Central memory CD4-positive, alpha-beta T cell (primary cell): ENCODE measurements at places on chromosomes 2 and 18.
A peak's percentile ranks its signal among the peaks of the same experiment; 100 is the strongest.

DNA sequence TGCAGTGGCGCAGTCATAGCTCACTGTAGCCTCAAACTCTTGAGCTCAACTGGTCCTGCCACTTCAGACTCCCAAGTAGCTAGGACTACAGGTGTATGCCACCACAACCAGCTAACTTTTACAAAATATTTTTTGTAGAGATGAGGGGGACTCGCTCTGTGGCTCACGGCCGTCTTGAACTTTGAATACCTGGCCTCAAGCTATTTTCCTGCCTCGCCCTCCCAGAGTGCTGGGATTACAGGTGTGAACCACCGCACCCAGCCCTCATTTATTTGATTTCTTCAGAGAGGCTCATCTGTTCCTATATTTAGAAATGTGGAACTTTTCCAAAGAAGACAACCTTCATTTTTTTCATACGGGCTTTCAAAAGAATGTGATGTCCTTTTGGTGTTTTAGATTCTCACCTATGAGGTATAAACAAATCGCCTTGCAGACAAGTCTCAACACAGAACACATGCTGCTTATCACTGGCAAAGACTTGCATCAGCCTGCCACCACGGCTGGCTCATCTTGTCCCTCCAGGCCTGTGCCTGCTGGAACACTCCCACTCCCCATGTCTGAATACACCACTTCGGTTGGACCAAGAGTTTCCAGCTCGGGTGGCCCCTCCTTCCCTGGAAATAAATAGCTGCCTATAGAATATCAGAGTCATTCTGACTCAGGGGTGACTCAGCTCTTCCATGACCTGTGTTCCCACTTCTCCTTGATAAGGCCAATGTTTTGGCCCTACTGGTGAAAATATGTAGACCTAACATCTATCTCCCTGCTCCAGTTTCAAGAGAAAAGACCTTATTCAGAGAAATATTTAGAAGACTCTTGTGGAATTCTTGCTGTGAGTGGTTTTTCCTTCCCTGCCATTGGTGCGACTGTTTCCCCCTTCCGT lies 202.6 kb downstream of the TGIF1 start:
- DNase-seq, result no peak

DNA sequence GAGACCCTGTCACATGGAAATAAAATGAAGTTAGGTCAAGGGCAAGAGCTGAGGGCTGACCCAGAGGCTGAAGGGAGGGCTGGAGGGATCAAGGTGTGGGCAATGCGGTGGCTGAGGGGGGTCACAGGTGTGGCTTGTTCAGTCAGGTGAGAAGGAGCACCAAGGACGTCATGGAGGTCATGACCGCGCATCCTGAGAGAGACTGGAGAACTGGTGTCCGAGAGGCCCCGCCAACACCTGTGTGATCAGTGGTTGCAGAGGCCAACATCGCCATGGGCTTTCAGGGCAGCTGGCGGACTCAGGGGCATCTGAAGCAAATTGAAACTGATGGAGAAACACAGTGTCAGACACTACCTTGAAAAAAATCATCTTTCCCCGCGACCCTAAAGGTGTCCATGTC lies 13.0 kb downstream of the TOGARAM2 start:
- no peak for DNase-seq

DNA sequence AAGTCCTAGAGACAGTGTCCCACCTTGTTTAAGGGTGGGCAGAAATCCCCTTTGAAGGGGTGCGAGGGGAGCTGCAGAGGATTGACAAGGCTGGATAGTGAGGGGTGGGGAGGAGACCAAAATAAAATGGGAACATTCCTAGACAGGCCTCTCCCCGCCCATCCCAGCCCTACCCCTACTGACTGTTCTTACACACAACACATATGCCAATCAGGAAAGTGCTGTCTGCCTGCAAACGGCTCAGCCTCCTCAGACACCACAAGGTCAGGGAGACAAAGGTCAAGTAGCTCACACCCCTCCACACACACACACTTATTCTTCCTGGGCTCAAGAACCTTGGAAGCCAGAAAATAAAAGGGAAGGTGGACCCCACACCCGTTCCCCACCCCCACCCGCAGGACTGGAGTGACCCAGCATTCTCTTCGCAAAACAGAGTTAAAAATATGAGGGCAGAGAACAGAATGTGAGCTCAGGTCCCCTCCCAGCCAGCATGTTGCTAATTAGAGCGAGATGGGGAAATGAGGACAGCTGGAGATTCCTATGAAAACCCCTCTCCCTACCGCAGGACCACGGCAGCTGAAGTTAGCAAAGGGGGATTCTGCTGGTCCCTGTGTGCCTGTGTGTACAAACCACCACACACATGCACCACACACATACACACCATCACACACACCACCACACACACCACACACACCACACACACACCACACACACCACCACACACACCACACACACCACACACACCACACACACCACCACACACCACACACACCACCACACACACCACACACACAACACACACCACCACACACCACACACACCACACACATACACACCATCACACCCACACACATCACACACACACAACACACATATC lies 197.8 kb downstream of the TNS1 start:
- DNase-seq, result no peak

GRCh38 chr2:172082105-172082943 lies 3.0 kb upstream of the DLX1 start:
- DNase-seq, result no peak

DNA sequence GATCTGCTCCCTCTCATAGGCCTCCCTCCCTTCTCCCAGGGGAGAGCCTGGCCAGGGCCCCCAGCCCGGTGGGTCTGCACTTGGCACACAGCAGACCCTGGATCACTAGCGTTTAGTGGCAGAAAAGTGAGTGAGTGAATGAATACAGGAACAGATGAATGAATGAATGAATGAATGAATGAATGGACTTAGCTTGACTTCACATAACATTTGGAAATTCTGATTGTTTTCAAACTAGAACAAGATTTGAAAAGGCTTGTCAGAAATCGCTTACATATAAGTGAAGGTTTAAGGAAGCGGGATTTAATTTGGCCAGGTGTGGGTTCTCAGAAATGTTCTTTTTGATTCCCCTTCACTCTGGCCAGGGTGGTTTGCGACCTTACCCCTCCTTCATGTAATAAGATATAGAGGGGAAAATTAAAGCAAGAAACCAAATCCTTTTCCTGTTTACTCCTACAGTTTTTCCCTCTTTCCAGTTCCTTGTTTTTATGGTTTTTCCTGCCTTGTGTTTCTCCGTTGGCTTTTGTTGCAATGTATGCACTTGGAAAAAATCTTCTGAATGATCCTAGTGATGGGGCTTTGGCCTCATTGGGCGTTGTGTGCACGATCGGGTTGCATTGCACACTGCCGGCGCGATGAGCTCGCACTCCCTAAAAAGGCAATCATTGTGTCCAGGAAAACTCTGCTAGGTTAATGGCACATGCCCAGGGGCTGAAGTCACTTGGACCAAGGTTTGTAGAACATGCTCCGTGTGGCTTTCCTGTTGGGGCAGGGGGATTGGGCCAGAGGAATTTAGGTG lies 16.4 kb downstream of the LRRFIP1 start:
- no peak for DNase-seq

- no peak for DNase-seq
Measured at GRCh38 chr2:105416156-105416555, 17.3 kb upstream of the FHL2 start.

DNA sequence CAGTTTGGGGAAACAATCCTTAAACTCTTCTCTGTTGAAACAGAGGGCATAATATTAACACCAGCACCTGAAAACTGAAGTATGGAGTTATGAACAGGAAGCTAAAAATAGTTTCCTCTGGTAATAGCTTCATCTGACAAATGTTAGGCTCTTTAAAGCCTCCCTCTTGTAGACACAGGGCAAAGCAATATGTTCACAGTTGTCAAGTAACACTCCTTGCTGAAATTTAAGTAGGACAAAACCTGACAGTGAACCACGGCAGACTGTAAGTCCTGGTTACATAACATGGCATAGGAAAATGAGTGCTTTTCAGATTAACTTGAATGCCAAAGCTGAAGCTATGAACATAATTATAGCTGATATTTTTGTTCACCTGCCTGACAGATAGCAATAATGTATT lies 172.9 kb downstream of the CMPK2 start:
- DNase-seq, result no peak

GRCh38 chr2:6309415-6310255 lies 556.1 kb downstream of the CMPK2 start:
- no peak for DNase-seq

GRCh38 chr2:145221032-145221431 lies 701.1 kb upstream of the ZEB2 start:
- no peak for DNase-seq

GRCh38 chr2:237020090-237020489 lies 65.6 kb upstream of the COPS8 start:
- DNase-seq, result no peak

DNA sequence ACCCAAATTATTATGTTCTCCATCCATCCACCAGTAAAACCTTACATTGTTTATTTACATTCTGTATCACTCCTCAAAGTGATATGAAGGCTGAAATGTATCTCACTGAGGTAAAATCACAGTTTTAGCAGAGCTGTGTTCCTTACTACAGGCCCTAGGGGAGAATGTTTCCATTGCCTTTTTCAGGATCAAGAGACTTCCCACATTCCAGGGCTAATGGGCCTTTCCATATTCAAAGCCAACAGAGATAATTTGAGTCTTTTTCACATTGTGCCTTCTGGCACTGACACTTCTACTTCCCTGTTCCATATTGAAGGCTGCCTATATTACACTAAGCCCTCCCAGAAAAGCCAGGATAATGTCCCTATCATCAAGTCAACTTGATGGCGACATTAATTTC lies 20.0 kb downstream of the NETO1 start:
- DNase-seq, result no peak

DNA sequence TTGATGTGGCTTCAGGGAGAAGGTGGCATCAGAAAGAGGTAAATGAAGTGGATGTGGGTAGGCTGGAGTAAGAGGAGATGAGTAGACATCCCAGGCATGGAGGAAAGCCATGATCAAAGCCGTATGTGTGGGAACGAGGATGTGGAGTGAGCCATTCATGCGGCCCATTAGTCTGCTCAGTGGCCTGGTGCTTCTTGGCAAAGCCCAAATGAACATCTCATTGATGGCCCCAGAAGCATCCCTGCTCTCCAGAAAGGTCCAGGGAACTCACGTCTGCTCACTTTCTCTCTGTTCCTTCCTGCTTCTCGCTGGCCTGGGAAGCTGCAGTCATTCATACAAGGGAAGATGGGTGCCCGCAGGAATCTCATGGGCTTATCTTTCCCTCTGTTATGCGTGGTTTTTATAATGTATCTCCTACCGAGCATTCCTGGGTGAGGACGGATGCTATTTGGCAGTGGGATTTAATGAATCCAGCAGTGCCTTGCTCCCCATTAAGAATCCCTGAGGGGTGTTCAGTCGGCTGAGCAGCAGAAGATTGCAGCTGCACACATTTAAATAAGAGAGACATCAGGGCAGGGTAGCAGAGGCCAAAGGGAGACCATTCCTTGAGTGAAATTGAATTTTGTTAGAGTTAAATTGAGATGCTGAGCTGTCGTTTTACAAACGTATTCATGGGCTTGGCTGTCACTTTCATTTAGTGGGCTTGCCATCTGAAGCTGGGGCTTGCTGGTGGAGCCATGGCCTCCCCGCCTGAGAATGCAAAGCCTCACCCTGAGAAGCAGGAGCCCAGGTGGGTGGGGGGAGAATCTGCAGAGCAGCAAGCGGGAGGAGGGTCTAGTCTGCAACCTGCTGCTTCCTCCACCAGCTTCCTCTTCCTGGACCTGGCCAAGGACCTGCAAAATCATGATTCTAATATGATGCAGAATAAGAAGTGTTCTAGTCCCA lies 64.5 kb downstream of the LYPD1 start:
- DNase-seq, result no peak

- DNase-seq, result peak; percentile 13
Measured at GRCh38 chr2:231545105-231545902, 15.1 kb upstream of the NMUR1 start.

DNA sequence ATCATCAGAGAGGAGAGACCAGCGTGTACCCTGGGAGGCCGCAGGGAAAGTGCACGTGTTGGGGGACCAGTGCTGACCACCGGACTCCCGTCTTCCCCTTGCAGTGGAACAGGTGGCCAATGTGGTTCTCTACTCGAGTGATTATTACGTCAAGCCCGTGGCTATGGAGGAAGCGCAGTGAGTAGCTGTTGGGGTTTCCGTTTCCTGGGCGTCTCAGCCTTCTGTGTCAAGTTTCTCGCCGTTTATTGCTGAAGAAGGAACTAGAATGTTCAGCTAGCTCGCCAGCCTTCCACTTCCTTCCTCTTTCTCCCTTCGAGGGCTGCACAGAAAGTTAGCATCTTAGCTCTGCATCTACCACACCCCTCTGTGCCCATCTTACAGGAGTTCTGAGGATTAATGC lies 22.8 kb upstream of the DGKD start:
- peak; percentile 88 for DNase-seq

DNA sequence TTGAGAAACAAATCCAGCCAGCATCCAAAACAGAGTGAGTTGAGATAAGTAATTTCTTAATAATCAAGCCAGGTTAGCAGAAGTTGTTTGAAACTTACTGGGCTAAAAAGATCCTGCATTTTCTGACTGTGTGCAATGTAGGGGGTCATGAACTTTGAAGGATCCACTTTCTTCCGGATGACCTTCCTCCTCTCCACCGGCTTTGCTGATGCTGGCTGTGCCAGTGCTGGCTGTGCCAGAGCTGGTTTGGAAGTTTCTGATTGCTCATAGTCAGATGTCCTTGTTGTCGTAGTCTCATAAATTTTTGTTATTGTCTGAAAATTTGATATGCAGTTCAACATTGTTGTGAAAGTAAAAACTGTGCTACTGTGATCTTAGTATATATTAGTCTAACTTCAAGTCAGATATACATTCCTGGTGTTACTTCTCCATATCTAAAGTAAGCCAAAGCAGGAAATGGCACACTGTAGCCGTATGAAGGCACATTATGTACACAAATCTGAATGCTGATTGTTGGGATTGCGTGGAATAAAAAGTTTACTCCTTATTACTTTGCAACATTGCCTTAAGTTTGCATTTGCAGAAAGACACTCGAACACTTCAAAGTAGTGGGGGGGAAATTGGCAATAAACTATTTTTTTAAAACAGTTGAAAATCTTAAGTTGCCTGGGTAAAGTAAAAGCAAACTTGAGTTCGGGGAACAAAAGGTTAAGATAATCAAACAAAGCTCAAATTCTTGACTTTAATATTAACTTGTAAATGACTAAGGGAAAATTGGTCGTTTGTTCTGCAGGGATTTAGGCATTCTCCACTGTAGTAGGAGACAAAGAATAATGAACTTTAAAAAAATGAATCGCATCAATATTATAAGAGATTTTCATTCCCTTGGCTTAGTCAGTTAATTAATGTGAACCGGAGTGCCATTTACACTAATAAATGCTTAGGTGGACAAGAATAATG lies 6.4 kb downstream of the NEB start:
- DNase-seq, result no peak

DNA sequence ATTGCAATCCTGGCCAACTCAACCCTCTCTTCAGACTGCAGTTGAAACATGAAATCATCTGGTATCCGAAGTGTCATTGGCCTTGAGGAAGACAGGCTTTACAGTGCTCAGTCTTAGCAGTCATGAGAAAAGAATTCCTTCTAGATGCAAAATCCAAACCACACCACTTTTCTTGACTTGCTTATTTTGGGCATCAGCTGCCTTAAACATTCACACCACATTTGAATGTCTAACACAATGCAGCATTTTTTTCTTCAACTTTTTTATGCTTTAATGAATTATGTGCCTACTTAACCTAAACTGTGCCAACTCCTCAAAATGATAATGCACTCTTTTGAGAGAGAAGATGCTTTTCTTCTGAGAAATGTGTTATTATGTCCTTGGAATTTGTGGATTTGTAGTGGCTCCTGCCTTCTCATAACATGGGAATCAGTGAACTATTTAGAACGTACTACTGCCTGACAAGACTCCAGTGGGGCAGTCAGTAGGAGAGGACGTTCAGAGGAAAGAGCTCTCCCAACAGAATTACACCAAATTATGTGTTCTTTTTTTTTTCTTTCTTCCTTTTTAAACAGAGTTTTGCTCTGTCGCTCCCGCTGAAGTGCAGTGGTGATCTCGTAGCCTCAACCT lies 3.2 kb upstream of the FAM98A start:
- DNase-seq, result no peak
